ENCODE measurements at places on chromosomes 4 and X.

DNA sequence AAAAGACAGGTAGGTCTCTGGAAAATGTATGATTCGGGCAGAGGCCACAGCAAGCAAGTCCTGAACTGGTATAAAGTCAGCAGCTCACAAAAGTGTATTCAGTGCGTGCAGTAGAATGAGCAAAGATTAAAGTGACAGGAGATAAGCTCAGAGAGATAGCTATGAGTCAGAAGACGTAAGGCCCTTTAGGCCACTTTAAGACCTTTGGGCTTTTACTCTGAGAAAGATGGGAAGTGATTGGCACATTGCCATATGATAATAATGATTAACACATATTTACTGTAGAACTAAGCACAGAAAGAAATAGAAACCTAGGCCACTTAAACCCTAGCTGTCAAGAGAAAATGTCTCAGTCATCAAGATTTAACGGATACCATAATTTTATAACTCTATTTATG, 51.7 kb downstream of the TBCK start:
- DNase-seq: no peak

DNA sequence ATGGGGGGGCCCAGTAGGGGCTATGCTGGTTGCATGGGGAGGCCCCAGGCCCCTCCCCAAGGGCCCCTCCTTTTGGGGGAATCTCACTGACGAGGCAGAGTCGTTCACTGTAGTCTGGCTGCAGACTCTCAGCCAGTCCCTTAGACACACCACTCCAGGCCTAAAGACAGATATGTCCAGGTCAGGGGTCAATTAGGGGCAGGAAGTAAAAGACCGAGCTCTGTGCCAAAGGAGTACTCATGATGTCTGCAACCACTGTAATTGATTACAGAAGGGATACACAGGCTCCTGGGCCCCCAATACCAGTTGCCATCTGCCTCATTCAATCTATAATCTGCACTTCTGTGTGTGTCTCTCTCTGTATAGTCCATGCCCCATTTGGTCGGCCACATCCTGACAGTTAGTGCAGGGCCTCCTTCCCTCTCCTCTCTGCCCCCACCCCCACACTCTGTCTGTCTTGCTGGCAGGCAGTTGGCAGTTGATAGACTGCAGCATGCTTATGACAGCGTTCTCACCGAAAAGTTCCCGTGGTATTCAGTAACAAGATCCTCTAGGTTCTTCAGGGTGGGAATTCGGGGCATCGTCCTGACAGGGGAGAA, 1.3 kb upstream of the CXorf65 start:
- DNase-seq: no peak

DNA sequence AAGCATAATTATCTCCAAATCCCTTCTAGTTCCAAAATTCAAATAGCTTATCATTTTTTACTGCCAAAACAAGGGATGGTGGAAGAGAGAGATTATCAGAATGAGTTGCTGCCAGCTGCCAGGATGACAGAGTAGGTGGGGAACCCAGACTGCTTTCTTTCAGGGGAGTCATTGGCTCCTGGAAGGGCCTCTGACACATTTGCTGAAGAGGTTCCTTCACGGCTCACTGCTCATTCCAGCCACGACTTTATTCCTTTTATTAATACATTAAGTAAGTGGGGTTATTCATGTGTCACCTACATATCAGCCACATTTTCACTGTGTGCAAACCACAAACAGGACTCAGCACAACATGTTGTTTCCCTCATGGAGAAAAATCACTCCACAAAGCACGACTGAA, 12.7 kb upstream of the SMIM43 start:
- no peak for DNase-seq

- DNase-seq: no peak
These were observed 146.7 kb downstream of the KCNIP4 start for GRCh38 chr4:21801661-21802385.

DNA sequence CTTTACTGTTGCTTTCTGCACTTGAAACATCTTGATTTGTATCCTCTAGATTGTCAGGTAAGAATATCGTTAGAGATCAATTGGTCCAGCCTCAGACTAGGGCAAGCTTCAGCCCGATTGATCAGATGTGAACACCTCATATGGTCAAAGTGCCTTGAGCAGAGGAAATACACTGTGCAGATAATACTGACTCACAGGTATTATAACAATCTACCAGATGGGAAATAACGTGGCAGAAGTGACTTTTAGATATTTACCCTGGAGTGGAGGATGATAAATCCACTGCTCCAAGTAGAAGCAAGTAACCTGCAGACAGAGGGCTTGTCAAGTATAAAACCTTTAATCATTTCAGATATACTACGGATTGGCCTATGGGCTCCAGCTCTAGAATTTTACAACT, 17.9 kb downstream of the VEGFC start:
- no peak for DNase-seq

Measured in iPS DF 19.7 (cell line).